ENCODE measurements at places on chromosomes 7 and 10.

DNA sequence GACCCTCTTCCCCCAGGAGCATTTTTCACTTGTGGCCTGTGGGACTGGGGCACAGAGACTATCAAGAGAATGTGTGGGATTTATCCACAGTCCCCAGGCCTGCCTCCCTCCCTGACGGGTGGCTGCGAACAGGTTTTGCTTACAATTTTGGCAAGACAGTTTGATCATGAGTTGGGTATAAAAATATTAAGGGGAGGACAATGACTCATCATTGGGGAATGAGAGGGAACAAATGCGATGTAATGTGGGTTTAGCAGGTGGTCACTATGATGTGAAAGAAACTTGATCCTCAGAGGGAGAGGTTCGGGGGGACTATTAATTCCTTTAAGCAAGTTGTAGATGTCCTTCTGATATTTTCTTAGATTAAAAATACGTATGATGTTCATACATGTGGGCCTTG, 52.2 kb downstream of the EMX2 start:
- no peak for DNase-seq

- DNase-seq: no peak
Observed at GRCh38 chr10:104033401-104033930, 52.2 kb downstream of the COL17A1 start.

- no peak for DNase-seq
Observed at GRCh38 chr7:80637911-80638765, at the start of gene CD36. Gene CD36, plus strand, starts transcription at chr7:80638642. Its CDS starts 8,099 bp downstream, at chr7:80646741.

GRCh38 chr7:40659231-40659630, 524.4 kb downstream of the SUGCT start:
- DNase-seq: no peak

DNA sequence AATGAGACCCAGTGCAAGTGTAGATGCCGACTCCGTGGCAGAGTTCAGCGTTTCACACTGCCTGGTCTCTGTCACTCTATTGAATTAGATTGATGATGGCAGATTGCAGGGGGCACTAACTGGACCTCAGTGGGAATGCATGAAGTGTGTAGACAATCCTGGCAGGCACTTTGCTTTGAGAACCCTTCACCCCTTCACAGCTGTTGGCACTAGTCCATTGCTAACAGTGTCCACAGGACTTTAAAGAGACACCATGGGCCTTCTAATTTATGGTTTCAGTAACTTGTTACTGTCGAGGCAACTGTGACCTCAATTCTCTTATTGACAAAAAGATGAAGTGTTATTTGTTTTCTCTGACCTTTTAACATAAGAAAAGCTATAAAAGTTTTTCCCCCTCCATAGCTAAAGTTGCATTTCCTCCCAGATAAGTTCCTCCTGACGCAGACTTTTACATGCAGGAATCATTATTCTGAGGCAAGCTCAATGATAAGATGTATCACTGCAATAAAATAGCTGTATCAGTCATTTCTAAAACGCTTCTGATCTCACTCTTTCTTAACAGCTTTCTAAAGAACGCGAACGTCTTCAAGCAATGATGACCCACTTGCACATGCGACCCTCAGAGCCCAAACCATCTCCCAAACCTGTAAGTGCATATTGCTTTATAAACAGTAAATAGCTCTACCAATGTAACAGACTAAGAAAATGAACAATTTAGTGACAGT, 238.9 kb downstream of the FOXP2 start:
- no peak for DNase-seq

DNA sequence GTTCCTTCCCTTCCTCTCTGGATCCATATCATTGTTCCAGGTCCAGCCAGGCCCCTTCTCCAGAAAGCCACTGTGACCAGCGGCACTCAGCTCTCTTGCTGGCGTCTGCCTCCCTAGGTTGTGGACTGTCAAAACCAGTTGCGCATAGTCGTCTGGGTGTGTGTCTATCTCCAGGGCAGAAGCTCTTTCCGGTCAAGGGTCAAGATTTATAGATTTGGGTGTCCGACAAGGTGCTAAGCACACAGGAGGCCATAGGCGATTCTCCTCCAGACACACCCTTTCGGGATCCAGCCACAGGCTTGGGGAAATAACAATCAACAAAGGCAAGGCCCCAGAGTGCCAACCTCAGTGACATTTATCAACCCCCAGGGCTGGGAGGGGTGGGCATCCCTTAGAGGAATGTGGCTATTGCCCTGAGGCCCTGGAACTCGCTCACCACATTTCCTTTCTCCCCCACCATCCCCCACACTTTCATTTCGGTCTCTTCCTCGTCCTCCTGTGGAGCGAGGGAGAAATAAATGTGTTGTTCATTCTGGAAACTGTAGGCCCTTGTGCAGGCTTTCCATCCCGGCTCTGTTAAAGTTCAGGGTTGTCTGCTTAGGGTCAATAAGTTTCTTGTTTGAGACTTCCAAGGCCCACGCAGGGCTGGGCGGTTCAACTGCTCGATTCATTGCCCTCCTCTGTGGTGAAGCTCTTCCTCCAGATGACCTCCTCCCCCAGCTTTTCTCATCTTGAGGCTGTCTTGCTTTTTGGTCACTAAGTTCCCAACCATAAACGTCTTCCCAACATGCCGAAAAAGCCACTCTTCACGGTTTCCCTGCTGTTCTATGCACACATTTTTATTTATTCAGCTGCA, 57.9 kb downstream of the AFAP1L2 start:
- DNase-seq: no peak

DNA sequence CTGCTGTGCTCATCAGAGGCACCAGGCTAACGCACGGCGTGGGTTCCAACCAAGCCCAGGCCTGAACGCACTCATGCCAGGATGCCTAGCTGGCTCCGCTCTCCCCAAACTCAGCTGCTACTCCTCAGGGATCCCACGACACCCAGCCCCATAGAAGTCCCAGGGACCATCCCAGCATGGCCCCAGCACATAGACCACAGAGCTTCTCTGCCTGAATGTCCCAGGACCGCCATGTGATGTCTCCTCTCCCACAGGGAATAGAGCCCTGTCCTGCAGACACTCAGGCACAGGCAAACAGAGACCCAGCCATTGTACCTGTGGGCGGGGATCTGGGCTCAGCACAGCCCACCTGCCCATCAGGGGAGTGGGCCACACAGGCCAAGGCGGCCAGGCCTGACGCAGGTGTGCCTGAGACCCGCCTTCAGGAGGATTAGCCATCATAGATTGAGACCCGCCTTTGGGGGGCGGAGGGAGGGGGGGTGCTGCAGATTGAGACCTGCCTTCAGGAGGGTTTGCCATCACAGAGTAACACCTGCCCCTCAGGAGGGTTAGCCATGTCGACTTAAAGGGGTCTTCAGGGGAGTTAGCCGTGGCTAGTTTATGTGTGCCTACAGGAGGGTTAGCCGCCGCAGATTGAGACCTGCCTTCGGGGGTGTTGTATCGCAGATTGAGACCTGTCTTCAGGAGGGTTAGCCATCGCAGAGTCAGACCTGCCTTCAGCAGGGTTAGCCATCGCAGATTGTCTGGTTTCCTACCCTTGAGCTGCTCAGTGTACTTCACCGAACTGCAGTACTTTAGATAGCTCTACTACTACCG, 29.0 kb downstream of the RASGEF1A start:
- DNase-seq: no peak

DNA sequence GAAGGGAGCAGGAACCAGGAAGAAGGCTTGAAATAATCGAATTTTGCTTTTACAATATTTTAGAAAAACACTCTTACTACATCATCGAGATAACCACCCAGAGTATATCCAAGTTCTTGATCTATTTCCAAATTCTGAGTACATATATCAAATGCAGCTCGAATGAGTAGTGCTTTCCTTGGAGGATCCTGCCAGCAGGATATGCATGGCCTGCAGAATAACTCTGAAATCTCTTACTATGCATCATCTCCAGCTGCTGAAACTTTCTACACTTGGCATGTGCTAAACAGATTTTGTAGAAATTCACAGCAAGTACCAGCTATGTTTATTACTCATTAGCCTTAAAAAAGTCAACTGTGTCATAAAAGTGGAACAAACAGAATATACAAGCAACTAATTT, 44.0 kb upstream of the ANK3 start:
- DNase-seq: no peak

DNA sequence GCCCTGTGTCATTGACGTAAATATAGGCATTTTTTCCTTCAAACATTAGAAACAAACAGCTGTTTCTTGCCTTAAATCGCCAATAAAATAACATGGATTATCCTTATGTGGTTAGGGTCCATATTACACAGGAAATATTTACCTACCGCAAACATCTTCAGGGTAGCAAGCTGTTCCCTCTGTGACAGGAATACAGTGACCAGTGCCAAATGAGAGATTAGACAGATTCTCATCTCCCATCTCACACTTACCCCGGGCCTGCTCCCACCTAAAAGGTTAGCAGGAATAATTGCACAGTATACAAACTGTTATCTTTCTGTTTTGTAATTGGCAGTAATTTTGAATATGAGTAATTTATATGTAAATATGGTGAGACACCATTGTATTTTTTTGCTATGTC, 16.5 kb downstream of the MKI67 start:
- no peak for DNase-seq

DNA sequence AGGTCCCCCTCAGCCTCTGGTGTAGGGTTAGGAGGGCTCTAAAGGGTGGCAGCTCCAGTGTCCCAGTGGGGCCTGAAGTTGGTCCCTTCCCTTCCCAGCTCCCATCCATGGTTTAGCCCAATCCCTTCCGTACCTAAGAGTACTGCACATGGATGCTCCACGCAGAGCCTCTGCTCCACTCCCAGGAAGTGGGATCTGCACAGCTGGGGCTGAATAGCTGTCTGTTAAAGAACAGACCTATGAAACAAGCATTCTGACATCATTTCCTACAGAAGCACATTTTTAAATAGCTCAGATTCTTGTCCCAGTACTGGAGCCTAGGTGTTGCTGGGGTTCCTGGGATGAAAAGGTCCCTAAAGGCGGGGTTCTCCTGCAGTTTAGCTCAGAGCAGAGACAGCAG, 135.9 kb downstream of the ZMYND11 start:
- no peak for DNase-seq

DNA sequence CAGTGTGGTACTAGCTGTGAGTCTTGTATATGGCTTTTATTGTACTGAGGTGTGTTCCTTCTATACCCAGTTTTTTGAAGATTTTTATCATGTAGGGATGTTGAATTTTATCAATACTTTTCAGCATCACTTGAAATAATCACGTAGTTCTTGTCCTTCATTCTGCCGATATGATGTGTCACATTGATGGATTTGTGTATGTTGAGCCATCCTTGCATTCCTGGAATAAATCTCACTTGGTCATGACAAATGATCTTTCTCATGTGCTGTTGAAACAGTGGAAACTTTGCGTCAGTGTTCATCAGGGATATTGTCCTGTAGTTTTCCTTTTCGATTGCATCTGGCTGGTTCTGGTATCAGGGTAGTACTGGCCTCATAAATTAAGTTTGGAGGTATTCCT, 7.1 kb upstream of the PRKAR1B start:
- DNase-seq: no peak

- DNase-seq: no peak
Observed at GRCh38 chr10:102613785-102614184, 30.5 kb upstream of the TRIM8 start.

- DNase-seq: no peak
Observed at GRCh38 chr10:124386186-124387077, 32.3 kb downstream of the OAT start.

DNA sequence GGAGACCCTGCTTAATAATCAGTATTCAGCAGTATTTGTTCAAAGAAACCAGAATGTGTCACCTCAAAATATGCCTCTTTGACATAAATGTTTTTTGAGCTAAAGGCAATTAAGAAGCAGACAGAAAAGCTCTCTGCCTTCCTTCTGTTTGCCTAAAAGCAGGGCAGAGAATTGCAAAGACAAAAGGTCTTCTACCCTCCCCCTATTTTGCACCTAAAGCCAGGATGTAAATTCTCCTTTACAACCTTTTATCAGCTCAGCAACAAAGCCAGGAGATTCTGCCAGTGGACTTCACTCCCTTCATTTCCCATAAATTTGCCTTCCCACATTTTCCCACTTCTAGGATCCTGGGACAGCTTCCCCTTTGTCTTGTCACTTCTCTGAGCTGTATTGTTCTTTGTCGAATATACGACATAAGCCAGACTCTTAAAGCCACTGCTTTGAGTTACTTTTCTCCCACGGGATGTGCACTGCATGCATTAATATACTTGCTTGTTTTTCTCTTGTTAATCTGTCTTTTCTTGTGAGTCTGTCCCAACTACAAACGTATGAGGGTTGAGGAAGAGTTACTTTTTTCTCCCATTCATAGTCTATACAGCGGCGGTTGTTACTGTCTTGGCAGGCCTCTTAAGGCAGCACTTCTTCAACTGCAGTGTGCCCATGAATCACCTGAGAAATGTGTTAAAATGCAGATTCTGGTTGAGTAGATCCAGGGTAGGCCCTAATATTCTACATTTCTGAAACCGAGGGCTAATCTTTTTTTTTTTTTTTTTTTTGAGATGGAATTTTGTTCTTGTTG, 48.2 kb downstream of the ST8SIA6 start:
- no peak for DNase-seq

DNA sequence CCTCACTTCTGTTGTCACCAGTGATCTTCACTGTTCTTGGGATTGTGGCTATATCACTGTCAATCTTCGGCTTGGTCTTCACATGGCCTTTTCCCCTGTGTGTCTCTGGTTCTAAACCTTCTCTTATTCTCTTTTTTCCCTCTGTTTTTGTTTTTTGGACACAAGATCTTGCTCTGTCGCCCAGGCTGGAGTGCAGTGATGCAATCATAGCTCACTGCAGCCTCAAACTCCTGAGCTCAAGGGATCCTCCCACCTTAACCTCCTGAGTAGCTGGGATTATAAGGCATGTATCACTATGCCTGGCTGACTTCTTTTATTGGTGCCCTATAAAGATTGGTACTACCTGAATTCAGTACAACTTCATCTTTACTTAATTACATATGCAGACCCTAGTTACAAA, 143.4 kb upstream of the EFCAB10 start:
- DNase-seq: no peak

- no peak for DNase-seq
Observed at GRCh38 chr10:133235932-133236331, 1.7 kb upstream of the VENTX start.

GRCh38 chr7:4129481-4130122, 552.5 kb upstream of the FOXK1 start:
- no peak for DNase-seq

GRCh38 chr7:91883676-91884362, 3.3 kb upstream of the MTERF1 start:
- DNase-seq: no peak

All from stimulated activated CD8-positive, alpha-beta memory T cell treated with anti-CD3 and anti-CD28 coated beads, Interleukin-12 subunit alpha, Interleukin-12 subunit beta, amount 100 ng/mL, for 4 hours (primary cell).